ENCODE measurements at places on chromosomes 1 and 21.

GRCh38 chr21:44556879-44557278 lies 1.7 kb downstream of the KRTAP10-3 start:
- DNase-seq: no peak

DNA sequence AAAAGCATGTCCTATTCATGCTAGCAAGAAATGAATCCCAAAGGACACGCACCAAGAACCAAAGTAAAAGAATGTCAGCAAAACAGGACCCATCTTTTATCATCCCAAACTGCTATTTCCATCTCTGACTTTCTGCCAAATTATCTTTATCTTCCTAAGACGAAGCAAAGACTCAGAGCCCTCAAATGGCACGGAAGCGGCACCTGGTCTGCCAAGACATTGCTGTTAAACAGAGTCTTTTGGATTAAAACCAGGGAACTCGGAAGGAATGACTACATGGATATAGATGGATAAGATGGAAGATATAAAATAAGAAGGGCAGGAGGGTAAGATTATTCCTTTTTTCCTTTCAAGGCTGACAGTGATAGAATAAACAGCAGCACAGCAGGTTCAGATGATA lies 60.8 kb upstream of the LBR start:
- no peak for DNase-seq

DNA sequence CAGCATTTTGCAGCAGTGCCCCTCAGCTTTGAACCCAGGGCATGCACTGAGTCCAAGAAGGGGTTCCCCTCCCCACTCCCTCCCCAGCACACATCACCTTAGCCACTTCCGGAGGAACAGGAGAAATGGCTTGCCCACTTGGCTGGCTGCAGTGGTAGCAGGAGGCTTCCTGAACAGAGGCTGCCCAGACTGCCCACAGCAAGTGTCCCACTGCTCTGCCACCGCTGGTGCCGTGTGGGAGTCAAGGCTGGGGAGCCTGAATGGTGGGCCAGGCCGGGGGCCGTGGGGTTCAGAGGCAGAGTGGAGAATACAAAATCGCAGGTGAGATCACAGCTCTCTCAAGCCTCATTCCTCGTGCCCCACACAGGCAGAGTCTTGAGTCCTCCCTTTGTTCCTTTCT lies 34.5 kb downstream of the CD247 start:
- DNase-seq: no peak

DNA sequence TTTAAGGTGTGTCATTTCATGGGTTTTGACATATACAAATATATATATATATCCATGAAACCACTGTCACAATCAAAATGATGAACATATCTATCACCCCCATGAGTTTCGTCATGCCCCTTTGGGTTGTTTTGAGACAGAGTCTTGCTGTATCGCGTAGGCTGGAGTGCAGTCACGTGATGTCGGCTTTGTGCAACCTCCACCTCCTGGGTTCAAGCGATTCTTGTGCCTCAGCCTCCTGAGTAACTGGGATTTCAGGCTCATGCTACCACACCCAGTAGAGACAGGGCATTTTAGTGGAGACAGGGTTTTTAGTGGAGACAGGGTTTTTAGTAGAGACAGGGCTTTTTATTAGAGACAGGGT lies 8.0 kb downstream of the HJV start:
- DNase-seq: no peak

- peak; percentile 93 for DNase-seq
Measured at GRCh38 chr1:151510957-151511635, at the start of gene CGN. TSS of gene CGN (plus strand) at chr1:151511387. CDS start at chr1:151518520, 7,133 bp downstream.

GRCh38 chr1:106515375-106515774 lies 541.1 kb upstream of the PRMT6 start:
- DNase-seq: no peak

DNA sequence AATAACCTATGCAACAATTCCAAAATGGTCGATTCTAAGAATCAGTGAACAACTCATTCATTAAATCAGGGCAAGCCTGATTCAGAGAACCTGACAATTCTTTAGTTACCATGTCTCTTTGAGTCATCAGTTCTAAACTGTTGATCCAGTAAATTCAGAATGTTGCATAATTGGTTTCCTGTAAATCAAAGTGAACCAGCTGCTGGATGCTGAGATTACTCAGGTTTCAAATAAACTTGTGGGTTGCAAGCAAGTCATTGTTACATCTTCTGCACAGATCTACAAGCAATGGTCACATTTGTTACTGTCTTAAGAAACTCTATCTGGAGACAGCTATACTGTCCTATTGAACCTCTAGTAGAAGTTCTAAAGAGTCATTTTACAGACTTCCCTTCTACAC lies 16.5 kb downstream of the PLA2G2D start:
- no peak for DNase-seq

DNA sequence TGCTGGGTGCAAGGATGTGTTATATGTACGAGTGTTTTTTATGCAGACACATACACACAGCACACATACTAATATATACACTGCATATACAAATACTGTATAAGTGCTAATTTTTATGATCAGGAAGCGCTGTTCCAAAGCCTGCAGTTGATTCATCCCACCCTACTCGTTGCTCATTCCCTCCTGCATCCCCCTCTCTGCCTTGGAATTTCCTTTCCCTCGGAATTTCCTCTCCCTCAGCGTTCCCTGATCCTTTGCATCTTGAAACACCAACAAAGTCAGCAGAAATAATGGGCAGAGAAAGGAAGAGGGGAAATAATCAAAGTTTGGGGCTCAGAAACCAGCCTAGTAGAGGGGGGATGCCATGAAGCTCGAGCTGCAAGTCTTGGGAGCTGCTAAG lies 98.9 kb downstream of the CSMD2 start:
- DNase-seq: no peak

- DNase-seq: no peak
Measured at GRCh38 chr21:46237474-46237873, 8.9 kb upstream of the LSS start.

- no peak for DNase-seq
Measured at GRCh38 chr1:24955161-24955560, 25.1 kb upstream of the RUNX3 start.

DNA sequence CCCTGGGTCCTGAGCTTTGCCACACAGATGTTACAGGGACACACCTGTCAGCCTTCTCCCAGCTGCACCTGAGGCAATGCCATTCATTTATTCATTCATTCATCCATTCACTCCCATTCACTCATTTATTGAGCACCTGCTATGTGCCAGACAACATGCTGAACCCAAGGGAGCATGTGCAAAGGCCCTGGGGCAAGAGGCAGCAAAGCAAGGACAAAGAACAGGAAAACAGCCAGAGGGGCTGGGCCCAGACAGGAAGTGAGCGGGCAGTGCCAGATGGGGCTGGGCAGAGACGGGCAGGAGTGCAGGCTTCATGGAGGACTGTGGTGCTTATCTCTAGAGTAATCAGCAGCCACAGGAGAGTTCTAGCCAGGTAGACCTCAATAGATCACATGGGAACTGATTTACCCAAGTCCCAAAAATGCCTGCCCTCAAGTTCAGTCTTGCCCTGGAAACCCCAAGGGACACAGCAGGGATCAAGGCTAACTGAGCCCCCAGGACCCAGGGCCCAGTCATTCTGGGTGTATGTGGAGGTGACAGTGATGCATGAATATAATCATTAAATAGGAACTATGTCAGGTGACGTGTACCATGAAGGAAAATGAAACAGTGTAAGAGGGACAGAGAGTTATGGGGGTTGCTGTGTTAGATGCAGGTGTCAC lies 530.3 kb downstream of the MATN1 start:
- no peak for DNase-seq

DNA sequence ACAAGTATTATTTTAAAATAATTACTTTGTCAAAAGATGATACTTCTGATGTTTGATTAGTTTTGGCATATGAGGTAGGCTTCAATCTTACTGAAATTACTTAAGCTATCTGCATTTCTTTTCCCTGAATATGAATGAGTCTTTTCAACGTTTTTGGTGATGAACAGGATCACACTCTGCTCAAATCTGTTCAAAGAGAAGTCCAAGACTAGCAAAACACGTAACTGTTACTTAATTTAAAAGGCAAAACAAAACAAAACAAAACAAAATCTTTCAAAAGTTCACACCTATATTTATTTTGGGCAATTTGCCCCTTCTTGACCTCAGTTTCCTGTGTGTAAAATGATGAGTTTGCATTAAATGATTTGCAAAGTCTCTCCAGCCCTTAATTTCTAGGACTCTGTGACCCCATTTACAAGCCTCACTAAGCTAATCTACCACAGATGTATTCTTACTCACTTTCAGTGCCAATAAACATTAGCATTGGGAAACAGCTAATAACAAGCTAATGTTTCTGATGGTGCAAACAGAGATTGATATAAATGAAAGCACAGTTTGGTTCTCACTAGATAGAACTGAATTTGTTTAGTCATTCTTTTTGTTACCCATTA lies 865.4 kb downstream of the LTN1 start:
- no peak for DNase-seq

- peak; percentile 33 for DNase-seq
Measured at GRCh38 chr1:84060781-84061180, 61.8 kb upstream of the TTLL7 start.

DNA sequence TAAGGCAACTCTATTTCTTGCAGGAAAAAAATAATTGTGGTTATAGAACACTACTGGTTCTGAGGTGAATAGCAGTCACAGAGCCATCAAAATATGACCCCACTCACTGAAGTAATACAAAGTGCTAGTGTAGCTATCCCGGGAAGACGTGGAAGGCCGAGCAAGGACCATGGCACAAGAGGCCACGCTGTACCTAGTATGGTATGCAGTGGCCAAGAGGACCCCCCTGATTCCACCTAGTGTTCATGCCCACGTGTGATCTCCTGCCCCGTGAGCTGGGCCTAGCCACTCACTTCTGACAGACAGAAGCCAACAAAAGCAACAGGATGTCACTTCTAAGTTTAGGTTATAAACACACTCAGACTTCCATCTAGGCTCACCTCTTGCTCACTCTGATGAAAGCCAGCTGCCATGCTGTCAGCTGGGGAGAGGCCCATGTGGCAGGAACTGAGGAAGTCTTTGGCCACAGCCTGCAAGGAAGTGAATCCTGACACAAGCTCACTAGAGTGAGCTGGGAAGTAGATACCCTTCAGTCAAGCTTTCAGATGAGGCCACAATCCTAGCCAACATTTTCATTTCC lies 21.7 kb upstream of the LSS start:
- no peak for DNase-seq

GRCh38 chr1:19439464-19440171 lies 45.7 kb downstream of the CAPZB start:
- DNase-seq: no peak

DNA sequence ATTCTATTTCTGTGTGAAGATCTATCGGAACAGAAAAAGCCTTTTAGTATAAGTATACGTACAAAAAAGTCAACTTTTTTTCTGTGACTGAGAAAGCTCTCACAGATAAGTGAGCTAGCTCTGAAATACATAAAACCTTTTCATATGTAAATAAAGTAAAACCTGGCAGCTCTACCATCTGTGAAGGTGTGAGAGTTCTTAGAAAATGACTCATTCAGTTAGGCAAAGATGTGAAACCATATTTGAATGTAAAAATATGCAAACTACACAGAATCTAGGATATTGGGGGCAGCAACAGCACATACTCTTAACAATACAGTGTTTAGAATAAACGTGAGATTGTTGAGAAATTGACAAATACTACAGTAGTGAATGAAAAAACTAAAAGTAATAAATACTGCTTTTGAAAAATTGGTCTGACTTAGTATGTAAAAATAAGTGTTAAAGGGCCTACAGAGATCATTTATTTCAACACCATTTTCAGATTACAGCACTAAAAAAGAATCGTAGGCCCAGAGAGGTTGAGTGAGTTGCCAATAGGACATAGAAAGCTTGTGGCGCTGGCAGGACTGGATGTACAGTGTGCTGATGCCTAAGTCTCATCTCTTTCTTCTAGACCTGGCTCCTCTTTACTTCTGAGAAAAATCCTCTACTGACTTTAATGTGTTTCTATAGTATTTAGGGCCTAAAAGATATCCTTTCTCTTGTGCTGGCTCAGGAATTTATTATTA lies 19.8 kb downstream of the ATP6V1G3 start:
- no peak for DNase-seq
